ENCODE measurements at places on chromosomes 1 and 21.

DNA sequence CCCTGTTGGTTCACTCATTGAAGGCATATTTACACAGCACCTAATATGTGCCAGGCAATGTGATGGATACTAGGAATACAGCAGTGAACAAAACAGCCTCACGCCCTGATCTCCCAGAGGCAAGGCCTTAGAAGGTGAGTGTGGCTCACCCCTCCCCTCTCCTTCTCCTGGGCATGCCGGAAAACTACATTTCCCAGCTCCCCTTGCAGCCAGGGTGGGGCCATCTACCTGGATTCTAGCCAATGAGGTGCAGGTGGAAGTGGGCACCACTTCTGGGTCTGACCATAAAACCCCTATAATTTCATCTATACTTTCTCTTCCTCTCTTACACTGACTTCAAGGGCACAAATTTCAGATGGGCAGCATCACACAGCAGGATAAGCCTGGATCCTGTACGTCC, 63.8 kb downstream of the FBXO2 start:
- no peak for DNase-seq

DNA sequence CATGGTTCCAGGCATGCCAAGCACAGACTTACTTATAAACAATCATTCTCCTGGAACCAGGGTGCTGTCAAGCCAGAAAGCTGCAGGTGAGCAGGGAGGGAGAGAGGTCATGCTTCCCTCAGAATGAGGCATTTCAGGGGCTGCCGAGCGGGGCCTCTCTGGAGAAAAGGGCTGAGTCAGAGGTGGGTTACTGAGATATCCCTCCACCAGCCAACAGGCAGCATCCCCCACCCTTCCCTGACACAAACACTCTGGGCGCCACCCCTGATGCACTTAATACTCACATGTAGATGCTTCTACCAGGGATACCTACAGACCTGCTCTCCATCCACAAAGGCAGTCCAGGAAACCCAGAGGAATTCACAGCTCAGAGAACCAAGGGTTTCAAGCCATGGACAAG, 13.1 kb downstream of the STK40 start:
- DNase-seq = no peak

GRCh38 chr1:211735208-211736170, 60.1 kb upstream of the NEK2 start:
- peak; percentile 81 for DNase-seq

GRCh38 chr1:89690595-89690994, 57.7 kb downstream of the LRRC8C start:
- DNase-seq = no peak

GRCh38 chr1:87437663-87438295, 109.1 kb downstream of the LMO4 start:
- no peak for DNase-seq

DNA sequence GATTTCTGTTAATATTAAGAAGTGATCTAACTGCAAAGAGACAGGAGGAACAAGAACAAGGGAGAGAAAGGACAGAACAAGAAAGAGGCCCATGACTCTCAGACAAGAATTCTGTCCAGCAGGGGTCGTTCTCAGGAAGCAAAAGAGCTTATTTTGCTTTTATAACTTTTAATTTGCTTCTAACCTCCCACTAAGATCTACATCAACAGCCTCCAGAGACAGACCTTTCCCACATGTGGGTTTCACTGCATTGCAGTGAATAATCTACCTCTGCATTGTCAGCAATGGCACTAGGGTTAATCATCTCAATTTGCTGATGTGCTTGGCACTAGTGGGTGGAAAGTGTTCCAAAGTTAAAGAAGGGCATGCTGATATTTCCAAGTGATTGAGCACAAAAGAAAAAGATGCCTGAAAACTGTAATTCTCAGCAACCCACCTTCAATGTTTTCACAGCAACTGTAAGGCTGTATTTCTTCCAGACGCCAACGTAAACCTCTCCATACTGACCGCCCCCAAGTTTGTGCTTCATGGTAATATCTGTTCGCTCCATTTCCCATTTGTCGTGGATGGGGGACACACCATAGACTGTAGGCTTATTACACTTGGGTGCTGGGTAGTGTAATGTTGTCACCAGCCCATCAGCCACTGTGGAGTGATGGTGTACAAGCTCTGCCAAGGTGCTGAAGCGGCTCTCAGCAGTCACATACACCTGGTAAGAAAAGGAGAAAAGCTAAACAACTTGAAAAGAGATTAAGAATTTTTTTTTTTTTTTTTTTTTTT, 39.5 kb downstream of the TOR3A start:
- DNase-seq = peak; percentile 62

GRCh38 chr1:111792249-111792648, 36.5 kb downstream of the DDX20 start:
- no peak for DNase-seq

GRCh38 chr1:87399264-87399663, 70.6 kb downstream of the LMO4 start:
- no peak for DNase-seq

DNA sequence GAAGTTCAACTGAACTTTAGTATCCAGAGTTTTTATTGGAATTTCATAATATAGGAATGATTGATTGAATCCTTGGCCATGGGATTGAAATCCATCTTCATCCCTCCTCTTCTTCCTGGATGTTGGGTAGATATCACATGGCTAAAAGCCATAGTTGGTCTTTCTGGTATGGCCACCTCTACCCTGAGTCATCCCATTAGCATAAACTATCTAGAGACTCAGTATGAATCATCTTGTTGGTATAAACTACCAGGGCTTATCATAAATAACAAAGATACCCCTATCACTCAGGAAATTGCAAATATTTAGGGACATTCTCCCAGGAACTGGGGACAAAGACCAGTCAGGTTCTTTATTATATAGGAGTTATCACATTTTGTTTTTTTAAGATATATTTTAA, 21.2 kb upstream of the ZP4 start:
- peak; percentile 17 for DNase-seq

DNA sequence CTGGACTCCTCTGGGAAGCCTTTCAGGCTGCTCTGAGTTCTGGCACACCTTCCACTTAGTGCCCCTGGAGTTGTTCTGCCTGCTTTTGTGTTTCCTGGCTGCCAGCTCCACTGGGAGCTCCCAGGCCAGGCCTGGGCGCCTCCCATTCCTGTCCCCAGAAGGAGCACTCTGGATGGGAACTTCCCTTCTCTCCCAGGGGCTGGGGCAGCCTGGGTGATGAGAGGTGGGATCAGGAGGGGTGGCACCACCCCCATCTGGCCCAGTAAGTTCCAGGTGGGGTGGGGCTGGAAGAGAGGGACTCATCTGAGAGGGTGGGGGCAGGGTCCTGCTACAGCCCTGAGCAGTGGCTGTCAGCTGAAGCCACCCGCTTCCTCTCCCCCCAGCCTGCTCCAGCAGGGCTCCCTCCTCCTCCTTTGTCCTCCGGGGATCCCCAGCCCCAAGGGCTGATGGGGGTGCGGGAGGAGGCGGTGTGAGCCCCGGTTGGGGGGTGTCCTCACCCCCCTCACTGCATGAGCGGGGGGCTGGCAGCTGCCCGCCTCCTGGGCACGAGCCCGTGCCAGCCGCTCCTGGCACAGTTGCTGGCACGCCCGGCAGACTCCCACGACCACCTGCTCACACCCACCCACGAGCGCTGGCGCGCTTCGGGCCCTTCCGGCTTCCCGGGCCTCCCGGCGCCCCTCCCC, 4.7 kb downstream of the FOXO6 start:
- DNase-seq = no peak

DNA sequence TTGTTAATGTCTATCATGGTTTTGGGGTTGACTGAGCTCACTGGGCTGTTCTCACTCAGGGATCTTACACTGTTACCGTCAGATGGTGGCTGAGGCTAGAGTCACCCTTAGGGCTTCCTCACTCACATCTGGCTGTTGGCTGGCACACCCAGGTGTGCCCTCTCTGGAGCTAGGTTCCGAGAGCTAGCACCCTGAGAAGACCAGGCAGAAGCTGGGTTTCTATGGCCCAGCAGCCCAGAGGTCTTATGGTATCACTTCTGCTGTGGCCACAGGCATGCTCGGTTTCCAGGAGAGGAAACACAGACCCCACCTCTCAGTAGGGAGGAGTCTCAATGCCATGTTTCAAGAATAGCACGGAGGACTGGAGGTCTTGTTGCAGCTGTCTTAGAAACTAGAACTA, 20.7 kb upstream of the KIF1B start:
- DNase-seq = no peak

DNA sequence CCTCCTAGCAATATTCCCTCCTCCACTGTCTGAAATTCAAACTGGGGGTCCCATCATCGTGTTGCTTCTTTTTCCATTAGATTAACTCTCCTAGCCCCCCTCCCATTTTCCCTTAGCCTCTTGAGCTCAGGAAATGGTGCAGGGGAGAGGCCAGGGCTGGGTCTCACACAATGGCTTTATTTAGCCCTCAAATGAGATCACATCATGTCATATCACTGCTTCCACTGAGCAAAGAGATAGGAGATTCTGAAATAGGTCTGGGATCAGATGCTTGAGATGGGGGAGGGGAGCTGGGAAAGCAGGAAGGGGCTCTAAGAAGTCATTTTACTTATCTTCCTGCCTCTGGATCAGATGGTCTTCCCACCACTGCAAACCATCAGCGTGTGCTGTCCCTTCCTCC, 17.8 kb upstream of the ARHGEF2 start:
- no peak for DNase-seq

- peak; percentile 44 for DNase-seq
These were observed 57.9 kb downstream of the TTC3 start for GRCh38 chr21:37130971-37131370.

- peak; percentile 48 for DNase-seq
These were observed at the start of gene HPCA for GRCh38 chr1:32886004-32886827. HPCA (plus strand) TSS chr1:32886491; CDS start chr1:32888899, 2,408 bp downstream.

- DNase-seq = no peak
These were observed 221.8 kb downstream of the CENPF start for GRCh38 chr1:214824763-214825162.

GRCh38 chr1:25673962-25674806, 57.6 kb downstream of the MAN1C1 start:
- no peak for DNase-seq

GRCh38 chr1:81666586-81666985, 134.1 kb upstream of the ADGRL2 start:
- DNase-seq = peak; percentile 40

DNA sequence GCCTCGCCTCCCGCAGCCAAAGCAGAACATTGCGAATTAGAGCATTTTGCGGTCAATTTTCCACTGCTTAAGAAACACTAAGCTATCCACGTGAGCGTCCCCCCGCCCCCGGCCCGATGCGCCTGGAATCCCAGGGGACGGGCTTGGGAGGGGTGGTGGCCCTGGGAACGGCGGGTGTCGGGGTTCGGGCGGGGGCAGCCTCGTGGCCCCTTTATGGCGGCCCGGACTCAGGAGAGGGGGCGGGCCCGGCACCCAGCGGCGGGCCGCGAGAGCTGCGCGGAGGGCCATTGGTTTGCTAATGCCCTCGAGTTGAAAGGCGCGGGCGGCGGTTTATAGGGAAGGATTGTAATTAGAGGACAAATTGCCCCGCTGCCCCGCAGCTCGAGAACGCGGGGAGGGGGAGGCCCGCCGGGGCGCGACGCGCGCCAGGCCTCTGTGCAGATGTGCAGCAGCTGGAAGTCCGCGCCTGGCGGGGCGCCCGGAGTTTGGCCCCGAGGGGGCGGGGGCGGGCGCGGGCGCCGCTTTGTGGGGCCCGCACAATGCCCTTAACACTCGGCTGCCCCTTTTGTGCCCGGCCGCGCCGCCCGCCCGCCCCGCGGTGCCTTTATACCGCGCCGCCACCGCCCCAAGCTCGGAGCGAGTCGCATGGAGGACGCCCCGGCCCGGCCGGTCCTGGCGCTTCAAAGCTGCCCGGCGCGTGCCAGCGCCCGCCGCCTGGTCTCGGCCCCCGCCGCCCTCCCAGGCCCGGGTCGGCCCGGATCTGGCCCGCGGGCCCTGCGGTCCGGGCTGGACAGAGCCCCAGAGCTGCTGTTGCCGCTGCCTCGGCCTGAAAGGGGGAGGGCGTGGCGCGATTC, 1.9 kb upstream of the HES3 start:
- DNase-seq = no peak

GRCh38 chr1:64228167-64228957, 24.9 kb downstream of the UBE2U start:
- peak; percentile 55 for DNase-seq

- DNase-seq = no peak
These were observed 25.7 kb downstream of the LHX4 start for GRCh38 chr1:180255536-180256340.

GRCh38 chr21:41374867-41375533, 13.2 kb downstream of the MX2 start:
- DNase-seq = no peak

- DNase-seq = peak; percentile 15
These were observed 88.9 kb upstream of the ARHGAP29 start for GRCh38 chr1:94326329-94326728.

DNA sequence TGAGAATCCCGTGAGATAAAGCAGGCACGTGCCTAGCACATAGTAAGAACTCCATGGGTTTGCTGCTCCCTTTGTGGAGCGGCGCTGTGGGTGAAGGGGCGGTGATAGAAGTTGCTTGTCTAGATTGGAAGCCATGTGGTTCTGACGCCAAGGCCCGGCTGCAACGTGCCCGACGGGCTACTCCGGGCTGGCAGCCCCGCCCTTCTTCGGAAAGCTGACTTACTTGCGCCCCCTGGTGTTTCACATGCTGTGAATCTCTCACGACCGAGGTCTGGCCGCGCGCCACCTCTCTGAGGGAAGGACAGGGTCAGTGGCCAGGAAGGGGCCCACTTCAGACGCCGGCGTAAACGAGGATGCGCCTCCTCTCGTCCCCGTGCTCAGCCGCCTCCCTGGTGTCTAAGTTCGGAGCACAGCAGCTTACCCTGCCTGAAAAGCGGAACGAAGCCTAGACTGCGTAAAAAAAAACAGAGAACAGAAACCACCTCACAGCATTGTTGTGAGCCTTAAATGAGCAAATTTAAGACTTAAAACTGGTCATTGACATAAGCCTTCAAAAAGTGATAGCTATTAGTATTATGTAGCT, 42.6 kb upstream of the WNT2B start:
- DNase-seq = peak; percentile 94

DNA sequence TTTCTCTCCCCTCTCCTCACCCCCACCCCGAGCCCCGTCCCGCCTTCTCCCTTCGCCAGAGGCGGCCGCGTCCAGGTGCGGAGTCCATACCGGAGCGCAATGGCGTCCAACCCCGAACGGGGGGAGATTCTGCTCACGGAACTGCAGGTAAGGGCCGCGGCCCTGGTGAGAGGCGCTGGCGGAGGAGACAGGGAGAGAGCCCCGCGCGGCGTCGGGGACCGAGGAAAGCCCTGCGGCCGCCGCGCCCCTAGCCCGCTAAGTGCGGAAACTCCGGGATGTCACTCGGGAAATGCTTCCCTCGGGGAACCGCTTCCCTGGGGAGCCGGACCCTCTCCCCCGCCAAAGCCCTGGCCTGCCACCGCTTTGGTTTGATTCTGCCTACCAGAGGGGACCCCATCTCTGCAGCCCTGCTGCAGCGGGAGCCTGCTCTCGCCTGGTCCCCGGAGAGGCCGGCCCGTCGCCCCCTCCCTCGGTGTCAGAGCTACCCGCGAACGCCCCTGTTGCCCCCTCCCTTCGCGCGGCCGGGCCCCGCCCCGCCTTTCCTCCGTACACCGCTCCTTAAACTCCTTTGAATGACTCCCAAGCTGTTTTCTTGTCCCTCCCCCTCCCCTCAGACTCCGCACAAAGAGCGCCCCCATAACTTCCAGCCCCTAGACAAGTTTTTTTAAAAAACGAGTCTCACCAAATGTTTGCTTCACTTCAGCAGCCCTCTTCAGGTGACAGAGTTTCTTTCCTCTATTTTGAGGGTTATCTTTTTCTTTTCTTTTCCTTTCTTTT, 597 bp downstream of the PKN2 start:
- DNase-seq = peak; percentile 45

- DNase-seq = peak; percentile 19
These were observed 109.1 kb downstream of the HHAT start for GRCh38 chr1:210437781-210438180.

Measured in IMR-90 (cell line).